ENCODE measurements at places on chromosomes 2 and 18.

- no peak for DNase-seq
- no peak overlapping the region for H3K27ac ChIP-seq
- no peaks in the 10 kb centered on the region for H3K4me1 ChIP-seq
These were observed 65.0 kb upstream of the NYAP2 start for GRCh38 chr2:225334514-225334913.

DNA sequence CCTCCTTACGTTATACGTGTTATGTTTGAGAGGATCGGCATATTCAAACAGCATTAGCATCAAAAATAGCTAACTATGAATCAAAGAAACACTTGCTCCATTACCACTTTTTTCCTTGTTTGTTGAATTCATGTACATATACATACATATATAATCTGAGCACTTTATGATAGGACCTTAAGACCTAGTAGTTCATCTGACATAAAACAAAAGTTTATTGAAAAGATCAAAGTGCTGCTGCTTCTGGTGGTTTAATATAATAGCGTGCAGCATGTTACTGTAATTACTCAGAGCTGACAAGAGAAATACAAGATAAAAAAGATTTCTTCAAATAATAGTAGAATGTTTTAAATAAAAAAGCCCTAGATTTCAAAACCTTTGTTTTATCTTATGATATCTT, 1850.9 kb upstream of the LRRTM1 start:
- H3K27me3 ChIP-seq, result no peaks in the 10 kb centered on the region
- no peak overlapping the region for H3K27ac ChIP-seq

DNA sequence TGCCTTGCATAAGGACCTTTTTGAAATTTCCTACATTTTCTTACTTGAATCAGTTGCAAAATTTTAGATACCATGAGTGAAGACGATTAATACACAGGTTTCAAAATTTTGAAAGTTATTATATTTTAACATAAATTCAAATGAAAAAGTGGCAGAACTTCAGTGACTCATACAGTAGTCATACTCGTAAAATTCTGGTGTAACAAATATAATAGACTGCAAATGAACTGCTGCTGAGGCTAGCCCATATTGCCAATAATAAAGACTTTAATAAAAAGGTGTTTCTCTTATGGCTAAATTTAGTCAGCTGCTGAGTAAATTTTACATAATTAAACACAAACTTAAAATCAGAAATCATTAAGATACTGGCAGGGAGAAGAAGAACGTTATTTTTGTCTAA, 36.9 kb downstream of the MSH6 start:
- H3K36me3 ChIP-seq, result peaks cover 10% of the 10 kb centered on the region
- no peaks in the 10 kb centered on the region for H3K27me3 ChIP-seq
- no peak overlapping the region for H3K4me3 ChIP-seq
- H3K27ac ChIP-seq, result no peak overlapping the region
- DNase-seq, result no peak
- no peaks in the 10 kb centered on the region for H3K4me1 ChIP-seq

- DNase-seq, result no peak
- H3K4me1 ChIP-seq, result no peaks in the 10 kb centered on the region
- no peak overlapping the region for H3K27ac ChIP-seq
These were observed 226.5 kb upstream of the SPRED2 start for GRCh38 chr2:65658881-65659280.

DNA sequence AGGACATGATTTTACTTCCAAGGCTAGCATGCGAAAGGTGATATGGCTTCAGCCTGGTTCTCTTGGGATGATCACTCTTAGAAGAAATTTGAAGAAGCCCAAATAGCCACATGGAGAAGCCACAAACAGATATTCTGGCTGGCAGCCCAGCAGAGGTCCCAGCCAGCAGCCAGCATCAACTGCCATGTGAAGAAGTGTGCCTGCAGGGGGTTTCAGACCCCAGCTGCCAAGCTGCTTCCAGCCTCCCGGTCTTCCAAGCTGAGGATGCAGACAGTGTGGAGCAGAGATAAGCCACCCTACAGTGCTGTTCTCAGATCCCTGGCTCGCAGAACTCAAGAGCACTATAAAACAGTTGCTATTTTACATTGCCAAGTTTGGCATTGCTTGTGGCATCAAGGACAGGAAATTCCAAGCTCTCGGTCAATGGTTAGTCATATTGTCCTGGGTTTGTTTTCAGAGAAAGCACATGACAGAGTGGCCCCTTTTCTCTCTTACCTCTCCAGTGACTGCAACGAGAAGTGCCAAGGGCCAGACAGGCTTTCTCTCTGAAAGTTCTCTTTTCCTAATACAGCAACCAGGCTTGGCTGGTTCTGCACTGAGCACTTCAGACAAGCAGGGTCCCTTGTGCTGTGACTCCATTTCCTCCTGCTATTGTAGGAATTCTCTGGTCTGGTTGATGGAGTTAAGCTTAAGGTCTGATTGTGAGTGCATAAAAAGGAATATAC, 223.7 kb downstream of the ANKRD30B start:
- H3K4me1 ChIP-seq, result peaks cover 1% of the 10 kb centered on the region
- H3K27me3 ChIP-seq, result no peaks in the 10 kb centered on the region
- no peaks in the 10 kb centered on the region for H3K36me3 ChIP-seq

GRCh38 chr2:195758846-195759245, 101.8 kb downstream of the SLC39A10 start:
- no peak for DNase-seq
- no peaks in the 10 kb centered on the region for H3K4me1 ChIP-seq
- H3K27me3 ChIP-seq, result no peaks in the 10 kb centered on the region
- H3K36me3 ChIP-seq, result no peaks in the 10 kb centered on the region
- H3K4me3 ChIP-seq, result no peak overlapping the region

- no peaks in the 10 kb centered on the region for H3K4me1 ChIP-seq
- H3K36me3 ChIP-seq, result no peaks in the 10 kb centered on the region
- no peak overlapping the region for H3K27ac ChIP-seq
- no peaks in the 10 kb centered on the region for H3K27me3 ChIP-seq
- DNase-seq, result no peak
- no peak overlapping the region for H3K4me3 ChIP-seq
These were observed 5.2 kb downstream of the PFN4 start for GRCh38 chr2:24117902-24118301.

DNA sequence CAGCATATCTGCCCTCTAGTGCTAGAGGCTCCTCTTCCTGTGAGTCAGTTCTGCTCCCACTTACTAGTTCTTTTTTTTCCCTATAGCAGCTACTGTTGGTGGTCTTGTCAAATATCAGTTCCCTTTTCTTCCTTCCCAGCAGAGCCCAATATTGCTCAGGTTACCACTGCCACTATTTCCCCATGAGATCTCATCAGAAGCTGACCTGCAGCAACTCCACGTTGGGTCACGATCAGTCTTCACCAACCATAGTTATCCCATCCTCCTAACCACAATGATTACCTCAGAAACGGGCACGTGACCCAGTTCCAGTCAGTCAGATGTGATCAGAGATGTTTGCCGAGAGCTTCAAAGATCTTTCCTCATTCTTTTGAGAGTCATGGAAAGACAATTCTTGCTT, 59.7 kb upstream of the CAPN13 start:
- H3K36me3 ChIP-seq, result no peaks in the 10 kb centered on the region
- H3K27ac ChIP-seq, result no peak overlapping the region
- H3K4me3 ChIP-seq, result no peak overlapping the region
- no peak for DNase-seq
- no peaks in the 10 kb centered on the region for H3K27me3 ChIP-seq
- H3K4me1 ChIP-seq, result no peaks in the 10 kb centered on the region

DNA sequence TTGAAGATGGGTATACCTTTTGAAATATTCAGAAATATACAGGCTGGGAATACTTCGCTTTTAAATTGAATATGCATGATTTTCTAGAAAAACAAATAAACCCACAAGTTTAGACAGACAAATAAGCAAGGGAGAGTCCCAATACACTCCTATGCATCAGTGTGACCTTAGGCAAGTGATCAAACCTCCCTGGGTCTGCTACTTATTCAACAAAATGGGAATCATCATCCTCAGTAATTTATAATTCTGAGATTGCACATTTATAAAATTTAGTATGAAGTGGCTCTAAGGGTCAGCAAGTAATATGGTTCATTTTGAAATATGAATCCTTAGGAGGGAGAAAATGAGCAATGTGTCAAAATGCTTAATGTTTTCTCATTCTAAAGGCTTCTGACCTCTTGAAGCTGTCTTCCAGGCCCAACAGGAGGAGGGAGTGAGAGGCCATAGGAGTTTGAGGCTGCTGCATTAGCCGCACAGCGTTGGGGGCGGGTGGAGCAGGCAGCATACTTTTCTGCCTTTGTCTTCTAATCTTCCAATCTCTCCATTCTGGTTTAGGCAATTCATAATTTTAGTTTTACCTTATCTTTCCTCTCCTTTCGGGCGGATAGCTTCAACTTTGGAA, 155.1 kb downstream of the TRIB2 start:
- no peak overlapping the region for H3K4me3 ChIP-seq
- DNase-seq, result no peak
- H3K27me3 ChIP-seq, result no peaks in the 10 kb centered on the region
- H3K27ac ChIP-seq, result no peak overlapping the region
- H3K4me1 ChIP-seq, result no peaks in the 10 kb centered on the region
- H3K36me3 ChIP-seq, result no peaks in the 10 kb centered on the region

- H3K27me3 ChIP-seq, result no peaks in the 10 kb centered on the region
- no peak overlapping the region for H3K4me3 ChIP-seq
- no peaks in the 10 kb centered on the region for H3K4me1 ChIP-seq
- H3K27ac ChIP-seq, result no peak overlapping the region
- no peak for DNase-seq
These were observed 139.3 kb downstream of the MYCN start for GRCh38 chr2:16079637-16080036.

GRCh38 chr18:44943311-44943881, 262.7 kb downstream of the SETBP1 start:
- peaks cover 2% of the 10 kb centered on the region for H3K27me3 ChIP-seq
- no peak overlapping the region for H3K4me3 ChIP-seq
- no peak overlapping the region for H3K27ac ChIP-seq
- DNase-seq, result peak; percentile 57

GRCh38 chr2:62194558-62195420, 1.1 kb upstream of the B3GNT2 start:
- H3K27me3 ChIP-seq, result no peaks in the 10 kb centered on the region
- H3K36me3 ChIP-seq, result no peaks in the 10 kb centered on the region
- peak overlapping the region; percentile 92 for H3K4me3 ChIP-seq
- no peak overlapping the region for H3K27ac ChIP-seq

GRCh38 chr2:135475128-135475527, 55.9 kb downstream of the ZRANB3 start:
- no peaks in the 10 kb centered on the region for H3K27me3 ChIP-seq
- no peaks in the 10 kb centered on the region for H3K36me3 ChIP-seq
- no peaks in the 10 kb centered on the region for H3K4me1 ChIP-seq
- H3K27ac ChIP-seq, result no peak overlapping the region
- no peak for DNase-seq

DNA sequence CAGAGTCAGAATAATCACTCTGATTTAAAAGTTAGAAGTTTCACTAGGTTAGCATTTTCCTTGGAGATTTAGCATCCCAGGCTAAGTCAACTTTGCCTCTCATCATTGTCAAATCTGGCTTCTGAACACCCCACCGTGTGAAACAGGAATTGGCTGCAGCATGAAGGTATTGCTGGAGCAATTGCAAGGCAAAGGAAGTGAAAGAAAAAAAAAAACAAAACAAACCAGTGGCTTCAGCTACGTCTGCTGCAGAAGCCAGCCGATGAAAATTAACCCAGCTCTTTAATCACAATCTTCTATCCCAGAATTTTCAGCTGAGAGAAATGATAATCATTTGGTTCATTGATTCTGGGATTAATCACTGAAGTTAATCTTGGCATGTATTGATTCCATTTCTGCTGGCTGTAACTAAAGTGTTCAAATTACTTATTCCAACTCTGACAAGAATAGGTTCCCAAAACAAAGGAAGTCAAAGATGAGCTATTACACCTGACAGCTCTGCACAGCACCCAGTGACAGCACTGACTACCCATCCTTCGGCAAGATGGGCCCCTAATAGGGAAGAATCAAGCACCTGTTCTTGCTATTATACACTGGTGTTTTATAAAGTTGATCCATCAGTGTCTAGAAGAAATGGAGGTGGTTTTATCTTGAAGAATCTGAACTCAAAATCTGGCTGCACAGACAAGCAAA, 42.7 kb upstream of the REG3G start:
- no peak for DNase-seq
- no peaks in the 10 kb centered on the region for H3K27me3 ChIP-seq
- peaks cover 2% of the 10 kb centered on the region for H3K4me1 ChIP-seq
- H3K36me3 ChIP-seq, result no peaks in the 10 kb centered on the region

DNA sequence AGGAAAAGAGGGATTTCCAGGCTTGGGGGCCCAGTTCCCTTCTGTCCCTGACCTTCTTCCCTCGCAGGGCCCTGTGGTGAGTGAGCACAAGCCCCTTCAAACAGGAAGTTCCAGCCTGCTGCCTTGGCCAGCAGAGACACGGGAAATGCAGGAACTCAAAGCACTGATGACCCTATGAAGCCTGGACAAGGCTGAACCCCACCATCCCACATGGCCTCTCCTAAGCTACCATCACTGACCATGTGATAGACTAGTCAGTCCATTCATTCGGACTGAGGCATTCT, 196.4 kb downstream of the TNS1 start:
- H3K27ac ChIP-seq, result no peak overlapping the region
- peaks cover 3% of the 10 kb centered on the region for H3K4me1 ChIP-seq

GRCh38 chr2:56335101-56335500, 151.3 kb downstream of the CCDC85A start:
- H3K36me3 ChIP-seq, result no peaks in the 10 kb centered on the region
- no peak overlapping the region for H3K27ac ChIP-seq
- DNase-seq, result no peak
- no peak overlapping the region for H3K4me3 ChIP-seq
- no peaks in the 10 kb centered on the region for H3K4me1 ChIP-seq

- H3K4me3 ChIP-seq, result no peak overlapping the region
- no peaks in the 10 kb centered on the region for H3K36me3 ChIP-seq
- no peaks in the 10 kb centered on the region for H3K27me3 ChIP-seq
- no peak overlapping the region for H3K27ac ChIP-seq
- no peak for DNase-seq
These were observed 152.0 kb downstream of the SRBD1 start for GRCh38 chr2:45458909-45459563.

DNA sequence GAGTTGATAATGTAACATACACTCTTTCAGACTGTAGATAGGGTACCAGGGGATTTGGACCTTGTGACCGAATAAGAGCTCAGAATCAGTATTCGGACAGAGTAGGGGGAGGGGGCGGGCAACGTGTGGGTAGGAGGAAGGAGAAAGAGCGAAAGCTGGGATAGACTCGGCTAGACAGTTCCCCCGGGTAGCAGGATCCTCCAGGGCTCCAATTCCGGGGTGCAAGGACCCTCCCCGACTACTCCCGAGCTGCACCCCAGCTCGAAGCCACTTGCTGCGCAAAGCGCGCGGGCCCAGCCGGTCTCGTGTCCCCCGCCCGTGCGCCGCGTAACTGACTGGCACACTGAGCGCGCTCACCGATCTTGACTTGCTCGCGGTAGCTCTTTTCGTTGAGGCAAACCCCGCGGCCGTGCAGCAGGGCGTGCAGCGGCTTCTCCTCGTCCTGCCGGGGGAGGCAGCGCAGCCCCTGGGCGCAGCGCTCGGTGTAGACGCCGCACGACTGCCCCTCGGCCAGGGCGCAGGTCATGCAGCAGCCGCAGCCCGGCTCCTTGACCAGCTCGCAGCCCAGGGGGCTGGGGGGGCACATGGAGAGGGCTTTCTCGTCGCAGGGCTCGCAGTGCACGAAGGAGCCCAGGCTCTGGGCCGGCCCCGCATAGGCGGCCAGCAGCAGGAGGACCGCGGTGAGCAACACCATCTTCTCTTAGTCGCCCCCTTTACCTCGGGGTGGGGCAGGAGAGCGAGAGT, 1.1 kb downstream of the IGFBP5 start:
- DNase-seq, result no peak
- no peak overlapping the region for H3K27ac ChIP-seq
- H3K36me3 ChIP-seq, result no peaks in the 10 kb centered on the region
- peak overlapping the region; percentile 23 for H3K4me3 ChIP-seq
- peaks cover 3% of the 10 kb centered on the region for H3K4me1 ChIP-seq

All from iPS DF 6.9 (cell line).